Activated naive CD4-positive, alpha-beta T cell treated with anti-CD3 and anti-CD28 coated beads for 36 hours (primary cell): ENCODE measurements at places on chromosomes 3 and 15. TPM values are rescaled to one million over a fixed set of nuclear protein-coding genes. Genes with fewer than 3 reads are reported as not detected.

The ALPK3 gene
- total RNA-seq, result 0.02 TPM

The NRROS gene
- total RNA-seq, result 9.2 TPM

The FOXB1 gene
- not detected for total RNA-seq

The TICRR gene
- 21.0 TPM for total RNA-seq

The C3orf85 gene
- total RNA-seq, result not detected

The SERPINI1 gene
- total RNA-seq, result 0.76 TPM

The EFHB gene
- 1.2 TPM for total RNA-seq

The GOLGA6L10 gene
- 1.4 TPM for total RNA-seq

- no peak overlapping the region for H3K27ac ChIP-seq
- no peaks in the 10 kb centered on the region for H3K4me1 ChIP-seq
- H3K36me3 ChIP-seq, result no peaks in the 10 kb centered on the region
- H3K27me3 ChIP-seq, result no peaks in the 10 kb centered on the region
- DNase-seq, result no peak
- H3K4me3 ChIP-seq, result no peak overlapping the region
Observed at GRCh38 chr3:104437891-104438290, 928.8 kb upstream of the ALCAM start.

DNA sequence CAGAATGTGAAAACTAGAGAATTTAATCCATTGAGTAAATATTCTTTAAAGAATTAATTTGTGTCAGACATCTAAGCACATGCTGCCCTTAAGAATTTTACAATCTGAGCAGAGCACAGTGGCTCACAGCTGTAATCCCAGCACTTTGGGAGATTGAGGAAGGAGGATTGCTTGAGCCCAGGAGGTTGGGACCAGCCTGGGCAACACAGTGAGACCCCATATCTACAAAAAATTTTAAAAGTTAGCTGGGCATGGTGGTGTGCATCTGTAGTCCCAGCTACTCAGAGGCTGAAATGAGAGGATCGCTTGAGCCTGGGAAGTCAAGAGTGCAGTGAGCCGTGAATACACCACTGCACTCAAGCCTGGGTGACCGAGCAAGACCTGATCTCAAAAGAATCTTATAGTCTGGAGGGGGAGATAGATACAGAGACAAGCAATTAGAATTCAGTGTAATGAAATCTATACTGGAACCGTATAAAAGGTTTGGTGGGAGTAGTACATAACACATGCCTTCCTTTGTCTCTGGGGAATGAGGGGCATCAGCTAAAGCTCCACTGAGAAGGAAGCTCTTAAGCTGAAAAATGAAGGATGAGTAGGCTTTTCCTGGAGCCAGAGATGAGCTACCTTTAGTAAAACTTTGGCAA, 21.2 kb downstream of the ATP11B start:
- H3K27ac ChIP-seq, result no peak overlapping the region
- peaks cover 2% of the 10 kb centered on the region for H3K36me3 ChIP-seq
- peaks cover 50% of the 10 kb centered on the region for H3K4me1 ChIP-seq
- DNase-seq, result no peak

GRCh38 chr15:27958911-27959578, 140.1 kb downstream of the OCA2 start:
- peaks cover 6% of the 10 kb centered on the region for H3K27me3 ChIP-seq
- no peaks in the 10 kb centered on the region for H3K4me1 ChIP-seq
- no peak for DNase-seq
- no peaks in the 10 kb centered on the region for H3K36me3 ChIP-seq
- no peak overlapping the region for H3K4me3 ChIP-seq

DNA sequence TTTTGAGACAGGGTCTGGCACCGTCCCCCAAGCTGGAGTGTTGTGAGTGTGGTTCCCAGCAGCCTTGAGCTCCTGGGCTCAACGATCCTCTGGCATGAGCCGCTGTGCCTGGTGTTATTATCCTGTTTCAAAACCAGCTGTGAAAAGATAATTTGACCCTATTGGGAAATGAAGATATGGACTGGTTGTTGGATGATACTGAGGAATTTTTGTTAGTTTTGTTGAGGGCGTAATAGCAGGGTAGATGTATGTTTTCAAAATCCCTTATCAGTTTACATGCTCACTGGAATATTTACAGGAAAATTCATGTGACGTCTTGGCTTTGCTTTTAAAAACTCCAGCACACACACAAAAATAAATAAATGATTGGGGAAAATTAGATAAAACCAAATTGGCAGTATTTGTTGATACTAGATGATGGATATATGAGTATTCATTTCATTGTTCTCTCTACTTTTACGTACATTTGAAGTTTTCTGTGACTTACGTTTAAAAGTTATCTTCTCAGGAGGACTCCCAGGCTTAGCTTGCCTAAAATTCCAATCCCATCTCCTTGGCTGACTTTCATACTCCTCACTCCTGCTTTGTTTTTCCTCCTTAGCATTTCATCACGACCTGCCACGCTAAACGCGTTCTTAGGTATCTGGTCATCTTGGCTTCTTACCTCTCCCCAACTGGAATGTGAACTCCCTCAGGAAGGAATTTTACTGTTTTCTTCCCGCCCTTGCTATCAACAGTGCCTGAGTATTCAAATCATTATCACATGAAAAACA, 56.8 kb upstream of the TFRC start:
- no peak overlapping the region for H3K27ac ChIP-seq
- H3K36me3 ChIP-seq, result no peaks in the 10 kb centered on the region
- H3K4me1 ChIP-seq, result no peaks in the 10 kb centered on the region

- peaks cover 18% of the 10 kb centered on the region for H3K27me3 ChIP-seq
- H3K4me3 ChIP-seq, result no peak overlapping the region
- H3K4me1 ChIP-seq, result peaks cover 11% of the 10 kb centered on the region
- no peak overlapping the region for H3K27ac ChIP-seq
Observed at GRCh38 chr15:58182460-58183163, 44.4 kb downstream of the AQP9 start.

- peaks cover 10% of the 10 kb centered on the region for H3K4me1 ChIP-seq
- no peaks in the 10 kb centered on the region for H3K36me3 ChIP-seq
- H3K27me3 ChIP-seq, result no peaks in the 10 kb centered on the region
- H3K27ac ChIP-seq, result no peak overlapping the region
- DNase-seq, result no peak
- H3K4me3 ChIP-seq, result no peak overlapping the region
Observed at GRCh38 chr15:99344639-99345038, 93.4 kb downstream of the LRRC28 start.

DNA sequence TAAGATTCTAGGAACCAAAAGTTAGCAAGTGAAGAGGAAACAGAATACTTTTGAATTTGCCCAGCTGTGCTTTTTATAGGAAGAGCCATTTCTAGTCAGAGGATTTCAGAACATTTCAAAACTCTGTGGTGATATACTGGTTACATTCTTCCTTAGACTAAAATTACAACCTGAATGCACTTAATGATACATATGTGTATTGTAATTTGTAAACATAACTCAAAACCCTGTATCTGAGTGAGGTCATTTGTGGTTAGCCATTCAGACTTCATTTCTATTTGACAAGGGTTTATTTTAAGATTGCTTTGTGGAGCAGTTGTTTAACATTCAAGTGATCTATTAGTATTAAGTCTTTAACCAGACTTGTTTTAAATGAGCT, 59.4 kb upstream of the TRIM71 start:
- H3K27me3 ChIP-seq, result no peaks in the 10 kb centered on the region
- DNase-seq, result no peak
- no peaks in the 10 kb centered on the region for H3K4me1 ChIP-seq
- H3K4me3 ChIP-seq, result no peak overlapping the region
- H3K36me3 ChIP-seq, result peaks cover 17% of the 10 kb centered on the region

DNA sequence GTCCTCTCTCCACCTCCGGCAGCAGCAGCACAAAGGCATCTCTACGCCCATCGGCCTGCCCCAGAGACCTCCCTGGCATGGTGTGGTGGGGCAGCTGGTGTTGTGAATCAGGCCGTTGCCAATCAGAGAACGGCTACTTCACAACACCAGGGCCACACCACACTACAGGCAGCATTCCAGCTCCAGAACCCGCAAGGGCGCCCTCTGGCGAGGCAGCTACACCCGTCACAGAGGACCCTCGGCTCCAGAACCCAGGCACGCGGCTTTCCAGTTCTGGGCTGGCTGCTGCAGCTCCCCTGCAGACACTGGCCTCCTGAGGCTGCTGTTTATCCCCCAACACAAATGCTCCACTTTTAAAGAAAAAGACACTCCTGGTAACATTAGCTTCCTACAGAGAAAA, 127.5 kb upstream of the TOPAZ1 start:
- H3K27me3 ChIP-seq, result peaks cover 6% of the 10 kb centered on the region
- no peaks in the 10 kb centered on the region for H3K36me3 ChIP-seq
- peak; percentile 67 for DNase-seq
- no peak overlapping the region for H3K27ac ChIP-seq

- no peaks in the 10 kb centered on the region for H3K4me1 ChIP-seq
- no peaks in the 10 kb centered on the region for H3K27me3 ChIP-seq
- no peak for DNase-seq
- H3K36me3 ChIP-seq, result no peaks in the 10 kb centered on the region
- no peak overlapping the region for H3K27ac ChIP-seq
- no peak overlapping the region for H3K4me3 ChIP-seq
Observed at GRCh38 chr3:126926684-126927400, 56.1 kb upstream of the PLXNA1 start.

DNA sequence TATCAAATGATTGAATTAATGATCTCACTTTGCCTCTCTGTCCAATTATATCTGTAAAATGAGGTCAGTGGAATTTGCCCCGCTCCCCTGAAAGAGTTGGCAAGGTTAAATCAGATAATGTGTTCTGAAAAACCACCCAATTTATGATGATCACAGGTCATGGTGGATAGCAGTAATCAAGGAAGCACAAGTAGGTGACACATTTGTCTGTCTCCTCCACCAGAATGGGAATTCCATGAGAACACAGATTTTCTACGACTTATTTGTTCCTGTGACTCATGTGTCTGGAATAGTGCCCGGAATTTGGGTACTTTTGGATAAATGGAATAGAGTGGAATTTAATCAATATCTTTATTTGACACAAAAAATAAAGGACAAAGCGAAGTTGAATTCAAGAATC, 220.9 kb upstream of the SUCLG2 start:
- H3K27ac ChIP-seq, result no peak overlapping the region
- DNase-seq, result no peak
- no peaks in the 10 kb centered on the region for H3K36me3 ChIP-seq

DNA sequence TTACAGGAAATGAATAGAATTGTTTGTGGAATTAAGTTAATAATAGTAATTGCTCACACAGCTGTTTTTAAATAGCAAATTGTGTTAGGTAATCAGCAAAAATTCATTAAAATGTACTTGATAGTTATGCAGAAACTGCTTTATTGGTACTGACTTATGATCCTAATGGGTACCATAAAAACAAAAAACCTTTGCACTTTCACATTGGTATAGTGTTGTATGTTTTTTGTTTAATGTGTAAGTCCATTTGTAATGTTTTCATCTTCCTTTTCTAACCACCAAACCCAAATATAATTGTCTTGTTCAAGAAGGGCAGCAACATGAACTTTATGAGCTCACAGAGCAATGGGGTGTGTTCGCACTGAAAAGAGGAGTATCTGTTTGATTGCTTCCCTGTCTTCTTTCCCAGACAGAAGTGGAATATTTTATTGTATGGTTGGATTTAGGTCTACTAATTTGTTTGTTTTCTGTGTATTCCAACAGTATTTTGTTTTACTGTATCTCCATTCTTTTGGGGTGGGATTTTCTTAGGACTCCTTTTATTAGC, 135.8 kb downstream of the TCF12 start:
- no peak overlapping the region for H3K27ac ChIP-seq
- peaks cover 6% of the 10 kb centered on the region for H3K36me3 ChIP-seq
- no peak for DNase-seq

GRCh38 chr3:142595581-142595950, 627 bp upstream of the PLS1 start:
- H3K36me3 ChIP-seq, result no peaks in the 10 kb centered on the region
- no peaks in the 10 kb centered on the region for H3K27me3 ChIP-seq
- H3K27ac ChIP-seq, result no peak overlapping the region
- no peak for DNase-seq

DNA sequence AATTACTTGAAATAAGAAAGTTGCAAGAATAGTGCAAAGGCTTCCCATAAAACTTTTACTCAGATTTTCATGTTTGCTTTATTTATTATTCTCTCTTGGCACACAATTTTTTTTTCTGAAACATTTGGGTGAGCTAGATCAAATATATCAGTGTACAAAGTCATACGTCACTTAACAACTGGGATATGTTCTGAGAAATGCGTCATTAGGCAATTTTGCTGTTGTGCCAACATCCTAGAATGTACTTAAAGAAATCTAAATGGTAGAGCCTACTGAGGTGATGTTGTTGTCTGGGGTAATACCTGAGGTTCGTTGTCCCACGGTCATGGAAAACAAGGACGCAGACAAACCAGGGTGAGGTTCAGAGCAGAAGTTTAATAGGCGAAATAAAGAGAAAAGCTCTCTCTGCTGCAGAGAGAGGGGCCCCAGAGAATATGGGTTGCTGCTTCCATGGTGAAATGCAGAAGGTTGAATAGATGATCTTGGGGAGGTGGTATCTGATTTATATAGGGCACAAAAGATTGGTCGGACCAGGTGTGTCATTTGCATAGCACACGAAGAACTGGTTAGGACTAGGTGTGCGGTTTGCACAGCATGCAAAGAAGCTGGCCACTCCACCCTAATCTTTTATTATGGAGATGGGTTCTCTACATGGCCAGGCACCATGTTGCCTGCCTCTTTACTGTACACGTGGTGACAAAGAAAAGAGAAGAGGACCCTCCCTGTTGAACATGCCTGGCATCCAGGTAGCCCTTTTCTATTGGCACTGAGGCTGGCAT, 8.8 kb upstream of the GRAMD1C start:
- peaks cover 2% of the 10 kb centered on the region for H3K36me3 ChIP-seq
- H3K27me3 ChIP-seq, result no peaks in the 10 kb centered on the region
- peaks cover 1% of the 10 kb centered on the region for H3K4me1 ChIP-seq
- no peak overlapping the region for H3K4me3 ChIP-seq

- peaks cover 14% of the 10 kb centered on the region for H3K4me1 ChIP-seq
- H3K27ac ChIP-seq, result no peak overlapping the region
- no peaks in the 10 kb centered on the region for H3K36me3 ChIP-seq
- DNase-seq, result no peak
Observed at GRCh38 chr15:89398896-89399237, 64.2 kb upstream of the POLG start.

- H3K27ac ChIP-seq, result no peak overlapping the region
- H3K36me3 ChIP-seq, result no peaks in the 10 kb centered on the region
- no peaks in the 10 kb centered on the region for H3K27me3 ChIP-seq
- H3K4me3 ChIP-seq, result no peak overlapping the region
Observed at GRCh38 chr15:98121536-98121935, 161.0 kb downstream of the ARRDC4 start.

DNA sequence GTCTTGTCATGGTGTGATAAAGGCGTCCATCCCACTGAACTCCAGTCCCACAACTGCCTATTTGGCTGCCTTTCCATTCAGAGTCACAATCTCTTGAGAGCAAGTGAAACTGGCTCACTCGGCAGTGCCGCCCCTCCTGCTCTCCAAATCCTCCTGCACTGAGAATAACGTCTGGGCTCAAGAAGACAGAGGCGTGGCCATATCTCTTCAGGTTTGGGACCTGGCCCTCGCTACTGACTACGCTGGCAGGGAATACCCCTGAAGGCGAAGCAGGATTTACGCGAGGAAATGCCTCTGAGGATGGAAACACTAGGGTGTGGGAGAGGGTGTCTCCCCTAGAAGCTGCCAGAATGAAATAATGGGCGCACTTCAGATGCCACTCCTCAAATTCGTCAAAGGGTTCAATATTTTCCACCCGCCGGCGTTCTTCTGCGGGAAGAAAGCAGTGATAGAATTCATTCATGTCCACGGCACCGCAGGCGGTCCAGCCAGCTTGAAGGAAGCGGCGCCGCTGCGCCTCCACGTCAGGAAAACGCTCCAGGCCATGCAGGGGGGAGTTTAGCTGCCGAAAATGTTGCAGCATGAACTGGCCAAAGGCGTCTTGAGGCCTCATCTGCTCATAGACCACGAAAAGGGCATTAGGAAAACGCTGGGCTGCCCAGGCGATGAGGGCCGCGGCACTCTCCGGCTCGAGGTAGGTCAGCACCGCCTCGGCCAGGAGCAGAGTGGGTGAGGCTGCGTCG, 985 bp downstream of the LCMT2 start:
- H3K27me3 ChIP-seq, result no peaks in the 10 kb centered on the region
- peak; percentile 12 for DNase-seq
- peak overlapping the region; percentile 97 for H3K27ac ChIP-seq
- H3K4me3 ChIP-seq, result peak overlapping the region; percentile 95
